ENCODE measurements at places on chromosomes 3 and 15.

- DNase-seq: no peak
Measured at GRCh38 chr3:33750211-33750548, 32.1 kb upstream of the CLASP2 start.

DNA sequence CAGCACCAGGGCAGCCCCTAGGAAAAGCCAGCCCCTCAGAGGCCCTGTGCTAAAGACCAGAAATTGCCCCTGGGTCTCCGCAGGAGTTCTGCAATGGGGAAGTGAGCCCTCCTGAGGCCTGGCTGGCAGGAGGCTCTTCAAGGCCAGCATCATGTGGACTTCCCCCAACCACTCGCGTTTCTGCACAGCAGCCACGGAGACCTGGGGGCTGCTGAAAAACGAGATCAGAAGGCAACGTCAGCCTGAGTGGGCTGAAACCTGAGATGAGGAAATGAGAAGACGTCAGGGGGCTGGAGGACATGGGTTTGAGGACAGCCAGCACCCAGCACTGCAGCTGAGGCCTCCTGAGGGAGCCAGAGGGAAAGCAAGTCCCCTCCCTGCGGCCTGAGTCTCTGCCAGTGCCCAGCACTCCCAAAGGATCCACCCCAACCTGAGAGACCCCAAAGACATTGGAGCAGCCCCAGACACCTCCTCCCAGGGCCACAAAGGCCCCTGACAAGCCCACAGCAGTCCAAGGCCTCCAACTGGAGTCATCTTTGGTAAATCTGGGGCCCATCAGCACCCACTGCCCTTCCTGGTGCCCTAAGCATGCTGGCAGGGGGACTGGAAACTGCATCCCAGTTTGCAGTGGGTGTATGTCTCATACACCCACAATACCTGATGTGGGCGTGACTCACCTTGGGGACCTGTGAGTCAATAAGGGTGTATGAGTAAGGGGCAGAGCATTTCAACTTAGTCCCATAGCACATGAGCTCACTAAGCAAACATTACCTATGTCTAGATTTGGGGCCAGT lies 29.2 kb upstream of the CYP11A1 start:
- DNase-seq: no peak

GRCh38 chr15:62047282-62047827 lies 12.9 kb downstream of the VPS13C start:
- DNase-seq: peak; percentile 46

- peak; percentile 50 for DNase-seq
Measured at GRCh38 chr3:107524841-107525643, 2.3 kb downstream of the BBX start.

GRCh38 chr3:48301800-48302166 lies 31.7 kb downstream of the SPINK8 start:
- peak; percentile 51 for DNase-seq

DNA sequence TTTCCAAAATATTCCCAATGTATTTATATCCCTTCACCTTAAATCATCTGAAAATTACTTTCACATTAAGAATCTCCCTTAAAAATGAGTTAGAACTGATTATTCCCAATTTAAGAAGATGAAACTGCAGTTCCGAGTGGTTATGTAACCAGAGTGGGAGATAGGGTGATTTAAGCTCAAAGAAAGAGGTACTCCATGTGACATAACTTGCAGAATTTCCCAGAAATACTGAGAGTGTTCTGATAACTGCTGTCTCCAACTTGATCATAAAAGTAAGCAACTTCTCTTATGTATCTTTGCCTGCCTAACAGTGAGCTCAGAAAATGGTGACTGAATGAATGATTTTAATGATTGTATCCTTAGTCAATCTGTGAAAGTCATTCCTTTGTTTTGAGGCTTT lies 32.3 kb downstream of the ARRDC4 start:
- DNase-seq: no peak

DNA sequence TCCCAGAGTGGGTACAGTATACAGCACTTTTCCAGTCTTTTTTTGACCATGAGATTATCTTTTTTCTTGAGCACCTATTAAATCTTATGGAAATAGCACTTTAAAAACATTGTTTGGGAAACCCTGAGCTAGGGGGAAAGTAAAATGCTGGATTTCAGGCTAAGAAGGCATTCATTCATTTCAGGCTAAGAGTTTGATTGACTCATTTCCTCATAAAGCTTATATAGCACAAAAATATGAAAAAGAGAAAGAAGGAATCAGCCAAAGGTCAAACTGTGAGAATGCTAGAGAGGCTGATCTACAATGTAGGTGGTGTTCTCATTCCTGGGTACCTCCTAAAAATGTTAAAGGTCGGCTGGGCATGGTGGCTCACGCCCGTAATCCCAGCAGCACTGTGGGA lies 10.5 kb downstream of the TTC23 start:
- DNase-seq: no peak

DNA sequence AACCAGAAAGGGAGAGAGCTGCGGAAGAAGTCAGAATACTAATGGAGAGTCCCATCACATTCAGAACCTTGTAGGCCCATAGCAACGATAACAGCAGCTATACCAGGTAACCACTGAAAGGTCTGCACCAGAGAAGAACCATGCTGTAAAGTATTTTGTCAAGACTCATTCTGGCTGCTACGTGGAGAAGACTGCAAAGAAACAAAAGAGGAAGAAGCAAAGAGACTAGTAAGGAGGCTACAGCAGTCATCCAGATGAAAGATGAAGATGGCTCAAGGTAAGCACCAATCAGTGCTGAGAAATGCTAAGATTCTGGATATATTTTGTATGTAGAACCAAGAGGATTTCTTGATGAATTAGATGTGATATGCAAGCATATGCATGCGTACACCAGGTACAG lies 39.6 kb downstream of the ACAP2 start:
- DNase-seq: no peak

Data from hematopoietic multipotent progenitor cell treated with erythropoietin and hydrocortisone succinate and interleukin-3 and kit ligand, for 8 days (in vitro differentiated cells).